ENCODE measurements at places on chromosomes 6 and 20. TPM values are rescaled to one million over a fixed set of nuclear protein-coding genes. Genes with fewer than 3 reads are reported as not detected.

FGD2 gene
- not detected for total RNA-seq

SNRPB gene
- 1,067 TPM for total RNA-seq

KIZ gene
- 4.8 TPM for total RNA-seq

HCRTR2 gene
- total RNA-seq = not detected

FILIP1 gene
- 0.48 TPM for total RNA-seq

ZNF217 gene
- total RNA-seq = 22.6 TPM

DNPH1 gene
- 95.7 TPM for total RNA-seq

DEF6 gene
- 0.06 TPM for total RNA-seq

GSS gene
- 56.7 TPM for total RNA-seq

NRN1 gene
- total RNA-seq = 0.79 TPM

COL21A1 gene
- 0.81 TPM for total RNA-seq

MLN gene
- not detected for total RNA-seq

CFB gene
- 2.1 TPM for total RNA-seq

TREML2 gene
- not detected for total RNA-seq

FOXF2 gene
- total RNA-seq = 17.7 TPM

EBF4 gene
- total RNA-seq = 2.4 TPM

HLA-DPA1 gene
- not detected for total RNA-seq

C6orf15 gene
- total RNA-seq = not detected

BPIFB4 gene
- total RNA-seq = not detected

PI3 gene
- total RNA-seq = 1.9 TPM

APOM gene
- total RNA-seq = 1.8 TPM

TRIM31 gene
- 2.1 TPM for total RNA-seq

SLC32A1 gene
- total RNA-seq = not detected

MUCL3 gene
- total RNA-seq = not detected

POLH gene
- total RNA-seq = 8.3 TPM

CPNE5 gene
- 0.11 TPM for total RNA-seq
